Common myeloid progenitor, CD34-positive (primary cell): ENCODE measurements at places on chromosomes 11 and 22.

DNA sequence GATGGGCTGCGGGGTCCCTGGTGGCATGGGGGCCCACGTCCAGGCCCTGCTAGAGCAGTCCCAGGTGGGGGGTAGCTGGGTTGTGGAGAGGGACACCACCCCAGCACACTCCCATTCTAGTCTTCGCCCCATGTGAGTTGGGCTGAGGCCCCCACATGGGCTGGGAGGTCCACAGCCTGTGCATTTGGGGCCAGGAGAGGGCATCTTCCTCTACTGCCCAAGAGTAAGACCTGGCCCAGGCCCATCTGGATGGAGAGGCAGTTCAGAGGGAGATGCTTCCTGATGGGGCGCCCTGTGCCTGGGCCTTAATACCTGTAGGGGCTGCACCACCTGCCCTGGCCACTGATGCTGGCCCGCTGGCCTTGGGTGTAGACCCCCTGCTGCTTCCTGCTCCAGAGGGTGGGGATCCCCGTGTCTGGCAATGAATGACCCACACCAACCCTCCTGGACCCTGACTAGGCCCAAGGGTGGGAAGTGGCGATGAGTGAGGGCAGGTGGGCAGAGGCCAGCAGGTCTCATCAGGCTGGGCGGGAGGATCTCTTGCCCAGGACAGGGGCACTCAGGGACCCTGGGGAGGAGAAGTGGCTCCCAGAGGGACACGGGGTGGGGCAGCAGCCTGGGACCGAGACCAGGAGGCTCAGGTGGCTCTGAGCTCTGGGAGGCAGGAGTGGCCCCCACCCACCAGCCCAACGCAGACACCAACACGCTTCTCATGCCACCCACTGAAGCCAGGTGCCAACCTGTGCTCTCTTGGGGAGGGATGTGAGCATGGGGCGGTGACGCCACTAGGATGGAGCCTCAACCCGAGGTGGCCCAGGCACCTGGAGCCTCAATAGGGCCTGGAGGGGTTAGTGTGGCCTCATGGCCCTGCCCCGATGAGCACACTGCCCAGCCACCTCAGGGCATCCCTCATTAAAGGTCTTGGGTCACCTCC is 17.4 kb upstream of the GNB1L start:
- peaks cover 3% of the 10 kb centered on the region for H3K36me3 ChIP-seq
- H3K27me3 ChIP-seq: no peaks in the 10 kb centered on the region
- no peak for DNase-seq
- H3K27ac ChIP-seq: no peak overlapping the region
- peaks cover 3% of the 10 kb centered on the region for H3K4me1 ChIP-seq
- no peak overlapping the region for H3K4me3 ChIP-seq

GRCh38 chr11:17580271-17580670 is 33.2 kb downstream of the OTOG start:
- no peak overlapping the region for H3K27ac ChIP-seq
- H3K36me3 ChIP-seq: no peaks in the 10 kb centered on the region
- no peaks in the 10 kb centered on the region for H3K27me3 ChIP-seq
- H3K4me3 ChIP-seq: no peak overlapping the region
- DNase-seq: no peak

DNA sequence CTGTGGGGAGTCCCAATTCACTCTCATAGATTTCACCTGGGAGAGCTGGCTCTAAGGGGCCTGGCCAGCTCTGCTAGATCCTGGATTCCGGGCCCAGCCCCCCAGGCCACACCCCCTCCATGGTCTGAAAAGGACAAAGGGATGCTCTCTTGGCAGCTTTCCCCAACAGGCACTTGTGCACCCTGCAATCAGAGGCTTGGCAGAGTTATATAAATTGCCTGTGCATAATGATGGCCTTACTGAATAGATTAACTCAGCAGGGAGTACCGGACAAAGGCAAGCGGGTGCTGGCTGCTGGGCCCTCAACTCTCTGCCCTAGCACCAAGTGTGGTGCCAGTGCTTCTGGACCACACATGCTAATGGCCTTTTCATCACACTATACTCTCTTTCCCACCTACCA is 461.6 kb downstream of the BUD13 start:
- H3K36me3 ChIP-seq: no peaks in the 10 kb centered on the region
- H3K4me3 ChIP-seq: no peak overlapping the region

- DNase-seq: no peak
- H3K4me3 ChIP-seq: no peak overlapping the region
- H3K27me3 ChIP-seq: peaks cover 7% of the 10 kb centered on the region
These were observed 65.5 kb upstream of the FGF3 start for GRCh38 chr11:69884751-69885150.

DNA sequence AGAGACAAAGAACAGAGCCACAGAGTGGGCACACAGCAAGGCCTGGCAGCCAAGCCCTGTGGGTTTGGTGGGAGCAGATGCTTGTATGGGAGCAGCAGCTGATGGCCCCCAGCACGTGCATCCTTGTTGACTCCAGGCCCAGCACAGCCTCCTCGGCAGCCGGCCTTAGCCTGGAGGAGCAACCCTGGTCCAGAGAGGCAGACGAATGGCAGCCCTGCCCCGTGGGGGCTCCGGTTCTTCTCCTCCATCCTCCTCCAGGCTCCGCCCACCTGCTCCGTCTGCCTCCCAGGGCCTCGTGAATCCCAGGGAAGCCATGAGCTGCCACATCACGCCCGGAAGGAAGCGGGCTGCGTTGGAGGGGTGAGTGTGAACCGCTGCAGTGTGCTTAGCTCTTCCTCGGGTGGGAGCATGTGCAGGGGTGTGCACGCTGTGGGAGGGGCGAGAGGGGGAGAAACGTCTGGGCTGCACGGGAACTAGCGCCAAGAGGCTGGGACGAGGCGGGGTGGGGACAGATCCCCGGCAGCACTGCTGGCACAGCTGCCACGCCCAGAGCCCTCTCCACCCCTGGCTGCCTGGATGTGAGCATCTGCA is 36.3 kb upstream of the JAM3 start:
- H3K4me1 ChIP-seq: no peaks in the 10 kb centered on the region
- peaks cover 1% of the 10 kb centered on the region for H3K27me3 ChIP-seq
- no peak overlapping the region for H3K4me3 ChIP-seq
